Activated CD8-positive, alpha-beta memory T cell treated with anti-CD3 and anti-CD28 coated beads for 24 hours (primary cell): ENCODE measurements at places on chromosomes 13 and 19.

DNA sequence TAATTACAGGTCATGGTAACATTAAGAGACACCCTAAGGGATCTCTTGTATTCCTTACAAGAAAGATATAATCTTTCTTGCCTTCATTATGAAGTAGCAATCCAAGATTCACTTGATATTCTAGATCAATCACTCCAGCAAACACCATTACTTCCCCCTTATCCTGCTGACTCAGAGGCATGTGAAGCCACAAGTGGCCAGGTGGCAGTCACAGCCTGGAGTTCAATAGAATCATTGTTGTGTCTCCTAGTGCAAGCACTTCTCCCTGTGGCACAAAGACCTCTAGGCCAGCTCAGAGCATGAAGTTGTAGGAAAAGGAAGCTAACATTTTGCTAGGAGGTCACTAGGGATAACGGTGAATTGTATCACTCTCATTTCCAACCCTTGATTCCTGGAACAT lies 864.3 kb upstream of the ATXN8OS start:
- DNase-seq, result no peak

- no peak for DNase-seq
Observed at GRCh38 chr19:45630463-45630862, 8.7 kb downstream of the EML2 start.

- no peak for DNase-seq
Observed at GRCh38 chr13:43905435-43906031, 25.8 kb downstream of the LACC1 start.

DNA sequence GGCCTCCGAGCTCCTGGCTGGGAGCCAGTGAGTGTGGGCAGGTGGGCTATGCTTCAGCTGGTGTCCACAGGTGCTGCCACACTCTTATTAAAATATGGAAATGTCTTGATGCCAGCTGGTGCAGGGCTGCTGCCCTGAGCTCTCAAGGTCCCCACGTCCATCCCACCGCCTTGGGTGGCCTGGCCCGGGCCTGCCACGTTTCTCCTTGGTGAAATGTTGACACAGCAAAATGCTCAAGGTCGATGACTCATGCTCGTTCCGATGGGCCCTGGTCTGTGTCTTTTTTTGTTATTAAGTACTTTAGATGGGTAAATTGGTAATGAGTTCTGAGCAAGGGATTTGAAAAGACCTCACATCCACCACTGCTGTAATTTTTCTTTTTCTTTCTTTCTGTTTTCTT lies 524.7 kb downstream of the MYO16 start:
- DNase-seq, result no peak

DNA sequence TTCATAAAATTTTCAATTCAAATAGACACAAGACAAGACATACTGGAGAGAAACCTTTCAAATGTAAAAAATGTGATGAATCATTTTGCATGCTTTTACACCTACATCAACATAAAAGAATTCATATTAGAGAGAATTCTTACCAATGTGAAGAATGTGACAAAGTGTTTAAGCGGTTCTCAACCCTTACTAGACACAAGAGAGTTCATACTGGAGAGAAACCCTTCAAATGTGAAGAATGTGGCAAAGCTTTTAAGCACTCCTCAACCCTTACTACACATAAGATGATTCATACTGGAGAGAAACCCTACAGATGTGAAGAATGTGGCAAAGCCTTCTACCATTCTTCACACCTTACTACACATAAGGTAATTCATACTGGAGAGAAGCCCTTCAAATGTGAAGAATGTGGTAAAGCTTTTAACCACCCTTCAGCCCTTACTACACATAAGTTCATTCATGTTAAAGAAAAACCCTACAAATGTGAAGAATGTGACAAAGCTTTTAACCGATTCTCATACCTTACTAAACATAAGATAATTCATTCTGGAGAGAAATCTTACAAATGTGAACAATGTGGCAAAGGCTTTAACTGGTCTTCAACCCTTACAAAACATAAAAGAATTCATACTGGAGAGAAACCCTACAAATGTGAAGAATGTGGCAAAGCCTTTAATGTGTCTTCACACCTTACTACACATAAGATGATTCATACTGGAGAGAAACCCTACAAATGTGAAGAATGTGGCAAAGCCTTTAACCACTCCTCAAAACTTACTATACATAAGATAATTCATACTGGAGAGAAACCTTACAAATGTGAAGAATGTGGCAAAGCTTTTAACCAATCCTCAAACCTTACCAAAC lies 24.6 kb upstream of the ZNF431 start:
- no peak for DNase-seq

GRCh38 chr19:23071147-23071511 lies 45.7 kb upstream of the ZNF730 start:
- DNase-seq, result no peak

GRCh38 chr13:96781141-96781540 lies 213.1 kb downstream of the OXGR1 start:
- no peak for DNase-seq

DNA sequence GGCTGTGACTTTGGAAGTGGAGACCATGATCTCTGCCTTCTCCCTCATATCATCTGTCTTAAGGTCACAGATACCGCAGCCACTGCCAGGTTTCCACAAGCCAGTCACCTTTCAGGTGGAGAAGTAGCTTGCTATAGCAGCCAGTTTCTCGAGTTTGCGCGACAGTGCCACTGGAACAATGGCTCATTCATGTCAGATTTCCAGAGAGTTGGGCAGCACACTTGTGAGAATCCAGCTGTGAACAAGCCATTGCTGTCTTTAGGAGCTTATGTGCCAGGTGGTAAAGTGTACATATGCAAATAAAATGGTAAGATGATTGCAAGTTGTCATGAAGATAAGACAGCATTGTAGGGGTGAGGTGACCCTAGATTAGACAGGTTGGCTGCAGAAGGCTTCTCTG lies 22.3 kb downstream of the GARRE1 start:
- DNase-seq, result no peak
